ENCODE measurements at places on chromosomes 6 and 20.

- no peak for DNase-seq
Observed at GRCh38 chr20:46122071-46122470, 4.0 kb downstream of the CD40 start.

DNA sequence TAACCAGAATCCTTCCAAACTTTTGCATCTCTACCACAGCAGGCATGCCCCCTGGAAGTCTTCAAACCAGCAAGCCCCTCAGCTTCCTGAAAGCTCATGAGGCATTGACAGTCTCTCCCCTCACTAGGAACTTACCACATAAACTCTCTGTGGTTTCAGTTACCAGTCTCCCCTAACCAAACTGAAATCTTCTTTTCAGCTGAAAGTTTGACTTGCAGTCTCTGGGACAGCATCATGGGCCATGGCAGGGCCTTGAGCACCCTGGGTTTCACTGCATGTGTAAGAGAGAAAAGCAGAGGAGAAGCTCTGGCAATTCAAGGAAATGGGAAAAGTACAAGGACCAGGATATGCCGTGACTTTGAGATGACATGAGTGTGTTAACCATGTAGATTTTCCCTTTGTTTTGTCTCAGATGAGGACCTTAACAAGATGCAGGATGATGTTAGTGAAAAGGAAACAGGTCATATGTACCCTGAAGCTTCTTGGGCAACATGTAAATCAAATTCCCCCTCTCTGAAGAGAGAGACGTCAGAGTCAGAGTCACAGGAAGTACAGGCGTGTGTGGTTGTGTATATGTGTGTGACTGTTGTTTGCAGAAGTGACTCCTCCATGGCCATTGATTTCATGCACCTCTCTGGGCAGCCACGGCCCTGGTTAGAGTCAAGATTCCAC is 106.3 kb downstream of the TNFRSF21 start:
- no peak for DNase-seq

- DNase-seq: no peak
Observed at GRCh38 chr6:155319902-155320301, 5.6 kb upstream of the TFB1M start.

- DNase-seq: no peak
Observed at GRCh38 chr6:127332383-127332961, 10.9 kb downstream of the ECHDC1 start.

Measured in Peyer's patch (tissue), 4 donors.